Smooth muscle cell of the coronary artery (primary cell): ENCODE measurements at places on chromosomes 5 and 9. TPM values are rescaled to one million over a fixed set of nuclear protein-coding genes. Genes with fewer than 3 reads are reported as not detected.

The LEAP2 gene
- 0.08 TPM in 1 of 2 replicates, not detected in the other for total RNA-seq

The WDR38 gene
- not detected in 2 replicates for total RNA-seq

The SLC36A2 gene
- 0.12 TPM in 1 of 2 replicates, not detected in the other for total RNA-seq

The FOXI1 gene
- not detected in 2 replicates for total RNA-seq

The ZNF618 gene
- total RNA-seq: 8.9 and 9.1 TPM in 2 replicates

The PCDHA1 gene
- total RNA-seq: 0.08 TPM in 1 of 2 replicates, not detected in the other

The IGFBPL1 gene
- not detected in 2 replicates for total RNA-seq

The SLC4A9 gene
- total RNA-seq: not detected in 2 replicates

The PCDH12 gene
- total RNA-seq: under 0.01 and 1.2 TPM in 2 replicates

The SYNPO gene
- 0.59 and 45.0 TPM in 2 replicates for total RNA-seq
